ENCODE measurements at places on chromosomes 11 and 22.

GRCh38 chr22:46652081-46652846, 32.1 kb downstream of the GRAMD4 start:
- no peak for DNase-seq

DNA sequence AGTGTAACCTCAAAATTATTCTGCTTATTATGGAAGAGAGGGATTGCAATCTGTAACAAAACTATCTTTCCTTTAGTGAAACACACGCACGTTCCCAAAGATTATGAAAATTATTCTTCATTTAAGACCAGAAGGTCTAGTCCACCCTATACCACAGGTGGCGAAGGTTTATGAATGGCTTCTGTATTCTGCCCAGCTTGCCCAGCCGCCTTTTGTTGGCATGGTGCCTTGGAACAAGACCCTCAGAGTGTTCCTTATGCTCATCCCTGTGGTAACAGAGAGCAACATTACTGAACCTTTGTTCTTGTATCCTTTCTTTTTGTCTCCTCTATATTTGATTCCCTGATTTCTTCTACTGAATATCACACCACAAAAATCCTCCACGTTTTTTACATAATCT, 116.4 kb downstream of the FAR1 start:
- no peak for DNase-seq

- DNase-seq, result no peak
Observed at GRCh38 chr11:61378713-61379313, 13.6 kb upstream of the TMEM216 start.

- no peak for DNase-seq
Observed at GRCh38 chr22:39935116-39935515, 25.1 kb upstream of the TMA7B start.

- DNase-seq, result no peak
Observed at GRCh38 chr11:44407211-44407996, 97.5 kb upstream of the ALX4 start.

DNA sequence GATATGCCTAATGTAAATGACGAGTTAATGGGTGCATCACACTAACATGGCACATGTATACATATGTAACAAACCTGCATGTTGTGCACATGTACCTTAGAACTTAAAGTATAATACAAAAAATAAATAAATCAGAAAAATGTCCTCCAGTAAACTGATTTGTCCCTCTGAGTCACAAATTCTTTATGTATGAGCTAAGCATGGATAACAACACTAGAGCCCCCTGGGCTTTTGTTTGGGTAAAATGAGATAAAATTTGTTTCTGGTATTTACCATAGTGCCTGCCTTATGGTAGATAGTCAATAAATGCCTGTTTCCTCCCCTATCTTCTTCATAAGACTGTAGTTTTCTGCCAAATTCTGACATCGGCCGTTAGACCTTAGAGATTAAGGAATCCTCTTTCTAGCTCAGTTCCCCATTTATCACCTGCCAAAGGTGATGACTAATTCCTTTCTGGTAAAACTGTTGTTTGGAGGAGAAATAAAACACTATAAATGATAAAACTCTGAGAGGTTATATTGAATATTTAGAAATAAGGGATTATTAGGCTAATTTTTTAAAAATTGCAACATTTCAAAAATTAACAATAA, 43.6 kb upstream of the LUZP2 start:
- DNase-seq, result no peak

- DNase-seq, result no peak
Observed at GRCh38 chr11:76672431-76673175, 2.1 kb upstream of the LRRC32 start.

GRCh38 chr11:17544181-17544622, at the start of gene USH1C:
Gene USH1C, minus strand, starts transcription at chr11:17544416. Its CDS starts 109 bp downstream, at chr11:17544307.
- DNase-seq, result no peak

DNA sequence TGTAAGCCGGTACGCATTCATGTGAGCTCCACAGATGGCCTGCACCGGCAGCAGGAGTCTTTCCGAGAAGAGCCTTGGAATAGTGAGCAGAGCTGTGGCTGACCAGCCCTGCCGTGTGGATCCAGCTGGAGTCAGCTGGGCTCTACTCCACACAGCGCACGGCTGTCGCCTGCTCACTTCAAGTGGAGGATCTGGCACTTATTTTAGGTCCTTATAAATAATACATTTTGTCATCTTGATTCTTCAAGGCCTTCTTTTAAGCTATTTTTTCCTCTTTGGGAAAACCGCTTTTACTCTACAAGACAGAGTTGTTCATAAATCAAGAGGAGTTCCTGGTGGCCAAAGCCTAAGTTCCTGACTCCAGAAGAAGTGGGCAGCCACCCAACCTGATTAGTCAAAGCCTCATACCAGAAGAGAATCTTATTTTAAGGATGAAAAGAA, 93.8 kb downstream of the KCNC1 start:
- no peak for DNase-seq

GRCh38 chr11:73755670-73756069, 5.2 kb downstream of the RAB6A start:
- no peak for DNase-seq
